ENCODE measurements at places on chromosomes 2 and 18. TPM values are rescaled to one million over a fixed set of nuclear protein-coding genes. Genes with fewer than 3 reads are reported as not detected.

Gene LNPK
- 27.3 TPM for total RNA-seq

Gene DLX2
- not detected for total RNA-seq

DNA sequence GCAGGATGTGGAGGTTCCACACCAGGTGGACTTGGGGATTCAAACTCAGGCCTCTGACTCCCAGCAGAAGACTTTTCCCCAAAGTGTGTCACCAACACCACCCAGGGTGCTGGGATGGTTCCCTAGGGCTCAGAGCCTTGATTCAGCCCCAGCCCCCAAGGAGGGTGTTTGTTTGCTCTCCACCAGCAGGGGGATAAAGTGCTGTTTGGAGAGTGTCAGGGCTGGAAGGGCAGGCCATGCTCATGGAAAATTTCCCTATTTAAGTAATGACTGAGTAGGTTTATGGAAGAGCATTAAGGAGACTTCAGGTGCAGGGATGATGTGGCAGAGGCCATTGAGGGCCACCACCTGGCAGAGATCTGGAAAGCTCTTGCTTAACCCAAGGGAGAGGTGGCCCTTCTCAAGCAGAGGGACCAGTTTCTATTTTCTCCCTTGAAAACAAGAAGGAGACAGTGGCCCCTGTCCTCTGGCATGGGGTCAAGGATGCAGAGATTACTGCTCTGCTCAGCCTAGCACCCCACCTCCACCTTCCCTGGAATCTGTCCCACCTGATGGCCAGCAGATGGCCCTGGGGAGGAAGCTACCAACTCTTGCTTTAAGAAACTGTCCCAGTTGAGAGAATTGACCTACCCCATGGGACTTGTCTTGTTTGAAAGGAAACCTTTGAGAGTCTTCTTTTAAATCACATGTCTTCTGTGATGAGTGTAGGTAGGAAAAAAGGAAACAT, 122.1 kb downstream of the ACOXL start:
- peak; percentile 31 for DNase-seq

- no peak for DNase-seq
Measured at GRCh38 chr2:188243381-188243780, 48.3 kb upstream of the GULP1 start.

- DNase-seq: peak; percentile 71
Measured at GRCh38 chr18:76922107-76922506, 99.8 kb downstream of the ZNF236 start.

Gene ASB18
- total RNA-seq: not detected

DNA sequence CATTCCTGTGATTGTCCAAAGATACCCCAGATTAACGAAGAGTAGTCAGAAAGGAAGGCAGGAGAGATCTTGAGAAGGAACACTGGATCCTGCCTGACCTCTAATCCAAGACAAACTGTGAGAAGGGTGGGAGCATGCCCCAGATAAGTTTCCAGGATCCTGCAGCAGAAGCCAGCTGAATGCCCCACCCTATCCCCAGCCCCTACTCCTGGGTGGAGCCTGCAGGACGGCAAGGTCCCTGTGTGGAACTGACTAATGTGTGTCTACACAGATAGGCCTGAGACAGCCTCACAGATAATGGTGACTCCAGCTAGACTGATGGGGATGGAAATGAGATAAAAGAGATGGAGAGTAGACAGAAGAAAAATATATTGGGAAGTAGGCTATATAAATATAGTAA, 174.3 kb downstream of the PDE1A start:
- no peak for DNase-seq

- peak; percentile 9 for DNase-seq
Measured at GRCh38 chr2:177767768-177768167, 304.8 kb downstream of the PDE11A start.

GRCh38 chr18:45526114-45526841, 89.0 kb upstream of the SLC14A2 start:
- DNase-seq: no peak

DNA sequence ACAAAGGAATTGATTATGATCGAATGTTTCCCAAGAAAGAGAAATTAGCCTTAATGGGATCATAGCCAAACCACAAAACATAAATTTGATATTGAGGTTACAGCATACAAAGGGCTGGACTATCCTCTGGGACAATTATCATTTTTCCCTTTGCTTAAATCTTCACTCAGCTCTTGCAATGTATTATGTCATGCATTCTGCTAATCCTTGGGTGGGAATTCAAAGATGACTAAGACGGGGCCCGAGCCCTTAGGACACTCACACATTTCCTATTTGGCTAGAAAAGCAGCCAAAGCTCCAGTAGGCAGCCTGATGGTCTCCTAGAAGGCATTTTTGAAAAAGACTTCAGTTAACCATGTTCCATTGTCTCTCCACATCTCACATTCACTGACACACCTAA, 17.2 kb upstream of the NMI start:
- DNase-seq: no peak

GRCh38 chr2:110946902-110947301, 173.8 kb upstream of the BCL2L11 start:
- no peak for DNase-seq

- DNase-seq: no peak
Measured at GRCh38 chr2:82508702-82509101, 1950.4 kb downstream of the SUCLG1 start.

- DNase-seq: peak; percentile 29
Measured at GRCh38 chr2:84830095-84830494, 50.8 kb downstream of the TRABD2A start.

GRCh38 chr18:51211552-51211951, 14.1 kb upstream of the MEX3C start:
- DNase-seq: peak; percentile 70

- no peak for DNase-seq
Measured at GRCh38 chr2:189143925-189144324, 35.6 kb downstream of the COL5A2 start.

DNA sequence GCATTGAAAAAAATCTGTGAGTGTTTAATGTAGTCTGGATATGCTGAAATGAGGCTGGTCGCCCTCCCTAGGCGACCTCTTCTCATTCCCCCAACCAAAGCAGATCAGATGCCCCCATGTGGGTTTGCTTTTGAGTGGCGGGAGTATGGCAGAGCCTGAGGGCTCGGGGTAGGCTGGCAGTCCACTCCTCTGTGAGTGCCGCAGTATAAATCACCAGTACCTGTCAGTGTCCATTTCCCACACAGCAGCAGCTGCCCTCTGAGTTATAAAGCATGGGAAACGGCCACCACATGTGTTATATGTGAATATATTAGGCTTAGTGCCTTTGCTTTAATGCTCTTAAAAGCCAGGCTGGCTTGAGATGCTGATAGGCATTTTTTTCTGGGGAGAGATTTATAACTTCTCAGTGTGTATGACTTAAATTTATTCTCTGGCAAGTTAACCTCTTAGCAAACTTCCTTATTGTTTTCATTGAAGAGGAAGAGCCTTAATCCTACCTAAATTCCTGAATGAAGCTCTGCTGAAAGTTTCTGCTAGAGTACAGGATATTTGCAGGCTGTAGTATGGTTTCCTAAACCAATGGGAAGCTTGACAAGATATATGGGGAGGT, 3.8 kb downstream of the DCC start:
- no peak for DNase-seq

GRCh38 chr2:11612553-11613215, 57.3 kb downstream of the NTSR2 start:
- no peak for DNase-seq

Gene C2orf72
- total RNA-seq: 2.0 TPM

DNA sequence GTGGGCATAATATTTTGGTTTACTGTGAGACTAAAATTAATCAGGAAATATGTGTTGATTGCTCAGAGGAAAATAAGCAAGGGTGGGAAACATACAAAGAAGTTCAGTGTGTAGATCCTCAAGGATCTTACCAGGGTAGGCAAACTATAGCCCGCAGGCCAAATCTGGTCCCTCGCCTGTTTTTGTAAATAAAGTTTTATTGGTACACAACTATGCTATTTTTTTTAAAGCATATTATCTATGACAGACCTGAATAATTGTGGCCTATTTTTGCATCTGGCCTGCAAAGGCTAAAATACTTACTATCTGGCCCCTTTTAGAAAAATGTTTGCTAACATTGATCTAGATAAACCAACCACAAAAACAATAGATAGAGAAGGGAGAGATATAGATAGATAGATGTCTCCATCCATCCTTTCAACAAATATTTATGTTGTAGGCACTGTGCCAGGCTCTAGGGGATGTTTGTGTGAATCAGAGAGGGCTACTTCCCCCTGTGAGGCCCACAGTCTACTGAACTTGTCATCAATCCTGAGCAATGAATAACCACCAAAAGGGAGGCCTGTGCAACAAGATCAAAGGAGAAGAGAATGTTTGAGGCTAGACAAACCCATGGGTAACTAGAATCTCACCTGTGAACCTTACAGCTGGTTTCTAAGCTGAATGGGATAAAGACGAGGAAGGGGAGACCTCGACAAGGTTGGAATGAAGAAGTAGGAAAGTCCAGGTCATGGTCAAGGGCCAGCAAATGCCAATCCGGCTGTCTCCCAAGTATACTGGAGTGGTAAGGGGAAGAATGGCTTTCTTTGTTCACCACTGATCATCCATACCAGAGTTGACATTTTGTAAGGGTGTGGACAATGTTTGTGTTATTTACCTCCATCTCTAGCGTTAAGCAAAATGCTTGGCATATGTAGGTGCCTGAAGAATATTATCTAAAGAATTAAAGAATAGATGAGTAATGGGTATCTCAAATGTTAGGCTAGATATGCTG, 23.6 kb downstream of the ALPK2 start:
- DNase-seq: peak; percentile 76

DNA sequence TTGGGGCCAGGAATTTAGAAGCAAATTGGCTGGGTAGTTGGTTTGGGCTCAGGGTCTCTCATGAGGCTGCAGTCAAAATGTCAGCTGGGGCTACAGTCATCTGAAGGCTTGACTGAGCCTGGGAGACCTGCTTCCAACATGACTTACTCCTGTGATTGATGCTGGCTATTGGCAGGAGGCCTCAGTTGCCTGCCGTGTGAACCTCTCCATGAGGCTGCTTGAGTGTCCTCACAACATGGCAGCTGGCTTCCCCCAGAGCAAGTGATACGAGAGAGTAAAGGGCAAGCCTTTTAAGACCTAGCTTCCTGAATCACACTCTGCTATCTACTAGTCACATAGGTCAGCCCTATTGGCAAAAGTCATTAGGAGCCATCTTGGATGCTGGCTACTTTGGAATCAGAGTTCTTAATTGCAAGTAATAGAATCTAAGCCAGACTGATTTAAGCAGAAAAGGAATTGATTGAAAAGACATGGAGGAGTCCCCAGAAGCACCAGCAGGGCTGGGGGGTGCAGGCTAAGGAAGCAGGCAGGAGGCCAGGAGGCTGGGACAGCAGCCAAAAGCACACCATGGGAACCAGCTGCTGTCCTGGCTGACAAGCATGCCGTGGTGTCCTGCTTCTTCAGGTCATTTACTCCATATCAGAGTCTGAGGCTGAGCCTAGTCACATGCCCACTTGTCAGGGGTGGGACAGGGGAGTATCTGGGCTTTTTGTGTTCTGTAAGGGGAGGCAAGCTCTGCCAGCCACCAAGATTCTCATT, 7.8 kb upstream of the GIGYF2 start:
- no peak for DNase-seq

DNA sequence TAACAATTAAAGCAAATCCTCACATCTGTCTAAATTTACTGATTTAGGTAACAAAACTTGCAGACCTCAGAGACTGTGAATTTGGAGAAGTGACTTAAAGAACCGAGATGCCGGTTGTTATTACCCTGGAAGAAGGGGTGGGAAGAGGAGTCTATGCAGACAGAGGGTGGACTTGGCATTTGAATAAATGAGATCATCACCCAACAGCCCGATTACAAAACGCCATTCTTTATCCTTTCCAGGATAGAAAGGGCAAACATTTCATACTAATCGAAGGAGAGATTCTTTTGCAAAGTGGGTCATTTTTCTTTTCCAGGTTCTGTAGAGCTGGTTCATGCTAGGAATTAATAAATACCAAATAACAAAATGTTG, 73.1 kb upstream of the TPO start:
- DNase-seq: no peak

- DNase-seq: peak; percentile 86
Measured at GRCh38 chr2:239293775-239294430, 106.9 kb downstream of the HDAC4 start.

Gene ASAP2
- 0.26 TPM for total RNA-seq

Gene CCDC178
- not detected for total RNA-seq

DNA sequence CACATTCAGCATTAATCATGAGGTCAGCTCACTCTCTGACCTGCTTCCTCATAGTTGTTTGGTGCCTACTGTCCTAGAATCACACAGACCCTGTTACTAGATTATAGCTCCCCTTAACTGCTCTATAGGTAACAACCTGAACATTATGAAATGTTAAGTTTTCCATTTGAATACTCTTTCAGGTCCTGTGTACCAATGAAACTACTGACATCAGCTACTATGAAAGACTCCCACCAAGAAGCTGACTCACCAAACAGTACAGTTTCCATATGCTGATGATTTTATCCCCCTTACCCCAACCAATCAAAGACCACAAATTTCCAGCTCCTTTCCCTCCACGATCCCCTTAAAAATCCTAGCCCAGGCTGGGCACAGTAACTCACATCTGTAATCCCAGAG, 56.3 kb downstream of the SRBD1 start:
- DNase-seq: no peak

GRCh38 chr2:506451-506850, 170.8 kb downstream of the TMEM18 start:
- no peak for DNase-seq

GRCh38 chr18:8745355-8746014, 40.1 kb downstream of the MTCL1 start:
- no peak for DNase-seq

DNA sequence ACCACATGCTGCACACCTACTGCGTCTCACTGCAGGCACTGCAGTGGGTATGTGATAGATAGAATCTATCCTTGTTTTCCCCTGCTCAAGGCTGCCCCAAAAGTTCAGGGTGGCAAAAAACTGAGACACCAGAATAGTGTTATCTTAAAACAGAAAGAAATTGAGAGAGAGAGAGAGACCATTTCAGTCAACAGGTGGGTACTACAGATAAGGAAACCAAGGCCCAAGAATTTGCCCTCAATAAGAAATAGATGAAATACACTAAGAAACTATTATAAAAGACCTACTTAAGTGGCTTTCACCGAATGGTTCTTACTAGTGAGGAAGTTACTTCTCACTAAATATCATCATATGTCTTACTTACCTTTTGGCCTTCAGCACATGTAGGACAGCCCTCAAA, 27.9 kb downstream of the EPG5 start:
- DNase-seq: no peak

DNA sequence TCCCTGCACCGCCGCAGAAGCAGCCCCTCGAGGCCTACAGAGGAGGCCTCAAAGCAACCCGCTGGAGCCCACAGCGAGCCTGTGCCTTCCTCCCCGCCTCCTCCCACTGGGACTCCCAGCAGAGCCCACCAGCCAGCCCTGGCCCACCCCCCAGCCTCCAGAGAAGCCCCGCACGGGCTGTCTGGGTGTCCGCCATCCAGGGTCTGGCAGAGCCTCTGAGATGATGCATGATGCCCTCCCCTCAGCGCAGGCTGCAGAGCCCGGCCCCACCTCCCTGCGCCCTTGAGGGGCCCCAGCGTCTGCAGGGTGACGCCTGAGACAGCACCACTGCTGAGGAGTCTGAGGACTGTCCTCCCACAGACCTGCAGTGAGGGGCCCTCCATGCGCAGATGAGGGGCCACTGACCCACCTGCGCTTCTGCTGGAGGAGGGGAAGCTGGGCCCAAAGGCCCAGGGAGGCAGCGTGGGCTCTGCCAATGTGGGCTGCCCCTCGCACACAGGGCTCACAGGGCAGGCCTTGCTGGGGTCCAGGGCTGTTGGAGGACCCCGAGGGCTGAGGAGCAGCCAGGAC, 31.2 kb downstream of the GPC1 start:
- peak; percentile 3 for DNase-seq
